ENCODE measurements at places on chromosomes 1 and 21.

GRCh38 chr1:195030793-195031192 is 1577.4 kb downstream of the KCNT2 start:
- DNase-seq, result no peak

GRCh38 chr1:178493301-178493741 is 3.4 kb downstream of the CLEC20A start:
- DNase-seq, result no peak

DNA sequence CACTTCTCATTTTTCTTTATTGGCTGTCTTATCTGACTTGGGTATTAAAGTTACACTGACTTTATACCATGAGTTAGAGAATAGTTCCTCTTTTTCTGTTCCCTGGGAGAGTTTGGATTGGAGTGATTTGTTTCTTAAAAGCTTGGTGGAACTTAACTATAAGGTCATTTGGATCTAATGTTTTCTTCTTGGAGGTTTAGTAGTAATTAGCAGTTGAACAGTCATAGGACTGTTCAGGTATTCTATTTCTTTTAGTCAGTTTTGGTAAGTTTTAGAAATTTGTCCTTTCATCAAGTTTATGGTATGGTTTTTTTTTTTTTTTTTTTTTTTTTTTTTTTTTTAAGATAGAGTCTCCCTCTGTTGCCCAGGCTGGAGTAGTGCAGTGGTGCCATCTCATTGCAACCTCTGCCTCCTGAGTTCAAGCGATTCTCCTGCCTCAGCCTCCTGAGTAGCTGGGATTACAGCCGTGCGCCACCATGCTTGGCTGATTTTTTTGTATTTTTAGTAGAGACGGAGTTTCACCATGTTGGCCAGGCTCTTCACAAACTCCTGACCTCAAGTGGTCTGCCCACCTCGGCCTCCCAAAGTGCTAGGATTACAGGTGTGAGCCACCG is 6.3 kb downstream of the TTC3 start:
- no peak for DNase-seq

DNA sequence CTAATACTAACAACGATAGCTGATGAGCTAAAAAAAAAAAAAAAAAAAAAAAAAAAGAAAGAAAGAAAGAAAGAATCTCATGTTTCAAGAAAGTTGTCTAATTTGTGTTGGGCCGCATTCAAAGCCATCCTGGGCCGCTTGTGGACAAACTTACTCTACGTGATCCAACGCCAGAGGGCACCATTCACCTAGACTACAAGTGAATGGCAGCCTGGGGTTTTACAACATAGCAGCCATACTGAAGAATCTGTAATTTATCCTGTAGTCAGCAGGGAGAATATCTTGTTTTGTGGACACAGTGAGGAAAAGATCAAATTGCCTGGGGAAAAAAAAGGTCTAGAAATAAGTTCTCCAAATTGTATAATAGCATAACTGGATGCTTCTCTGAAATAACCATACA is 47.0 kb downstream of the CYP2J2 start:
- peak; percentile 32 for DNase-seq

- peak; percentile 47 for DNase-seq
These were observed 45.3 kb upstream of the RGS1 start for GRCh38 chr1:192530254-192530653.

DNA sequence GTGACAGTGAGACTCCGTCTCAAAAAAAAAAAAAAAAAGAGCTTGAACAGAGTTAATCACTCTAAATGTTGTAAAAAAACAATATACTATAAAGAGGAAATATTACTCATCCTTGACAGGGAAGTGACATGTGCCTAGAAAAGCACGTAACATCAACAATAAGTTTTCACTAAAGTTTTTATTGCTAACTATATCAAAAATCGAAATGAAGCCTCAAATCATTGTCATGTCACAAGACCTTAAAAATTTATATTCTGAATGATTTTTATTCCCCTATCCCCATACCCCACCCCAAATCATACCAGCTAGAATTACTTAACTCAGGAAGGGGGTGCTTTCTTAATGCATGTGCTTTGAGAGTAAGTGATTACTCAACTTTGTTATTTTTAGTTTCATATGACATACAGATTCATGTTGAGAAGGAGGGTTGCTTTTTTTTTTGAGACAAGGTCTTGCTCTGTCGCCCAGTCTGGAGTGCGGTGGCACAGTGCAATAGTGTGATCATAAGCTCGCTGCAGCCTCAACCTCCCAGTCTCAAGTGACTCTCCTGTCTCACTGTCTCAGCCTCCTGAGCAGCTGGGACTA is 53.6 kb upstream of the MUTYH start:
- DNase-seq, result peak; percentile 48

DNA sequence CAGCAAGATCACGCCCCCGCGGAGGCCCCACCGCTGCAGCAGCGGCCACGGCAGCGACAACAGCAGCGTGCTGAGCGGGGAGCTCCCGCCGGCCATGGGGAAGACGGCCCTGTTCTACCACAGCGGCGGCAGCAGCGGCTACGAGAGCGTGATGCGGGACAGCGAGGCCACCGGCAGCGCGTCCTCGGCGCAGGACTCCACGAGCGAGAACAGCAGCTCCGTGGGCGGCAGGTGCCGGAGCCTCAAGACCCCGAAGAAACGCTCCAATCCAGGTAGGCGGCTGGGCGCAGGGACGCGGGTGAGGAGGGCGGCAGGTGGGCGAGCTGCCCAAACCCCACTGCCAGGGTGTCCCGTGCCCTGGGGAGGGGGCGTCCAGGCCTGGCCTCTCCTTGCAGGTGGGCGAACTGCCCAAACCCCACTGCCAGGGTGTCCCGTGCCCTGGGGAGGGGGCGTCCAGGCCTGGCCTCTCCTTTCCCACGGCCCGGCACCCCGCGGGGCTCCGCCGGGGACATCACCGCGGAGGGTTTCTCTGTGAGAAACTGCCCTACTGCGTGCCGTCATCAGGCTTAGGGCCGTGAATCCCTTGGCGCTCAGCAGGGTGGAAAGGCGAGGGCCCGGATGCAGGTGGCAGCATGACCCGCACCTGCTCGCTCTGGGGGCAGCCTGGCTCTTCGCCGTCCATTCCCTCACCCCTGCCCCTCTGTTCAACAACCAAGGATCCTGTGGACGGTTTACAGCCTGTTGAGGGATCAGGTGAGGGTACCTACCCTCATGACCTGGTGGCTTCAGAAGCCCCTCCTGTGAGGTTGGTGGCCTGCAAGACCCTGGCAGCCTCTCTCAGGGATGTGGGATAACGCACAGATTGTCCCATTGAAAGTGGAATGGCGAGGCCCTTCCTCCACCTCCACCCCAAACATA is 534.0 kb downstream of the KIF26B start:
- DNase-seq, result no peak

- DNase-seq, result peak; percentile 63
These were observed 126.5 kb downstream of the ADSS2 start for GRCh38 chr1:244325056-244325758.

DNA sequence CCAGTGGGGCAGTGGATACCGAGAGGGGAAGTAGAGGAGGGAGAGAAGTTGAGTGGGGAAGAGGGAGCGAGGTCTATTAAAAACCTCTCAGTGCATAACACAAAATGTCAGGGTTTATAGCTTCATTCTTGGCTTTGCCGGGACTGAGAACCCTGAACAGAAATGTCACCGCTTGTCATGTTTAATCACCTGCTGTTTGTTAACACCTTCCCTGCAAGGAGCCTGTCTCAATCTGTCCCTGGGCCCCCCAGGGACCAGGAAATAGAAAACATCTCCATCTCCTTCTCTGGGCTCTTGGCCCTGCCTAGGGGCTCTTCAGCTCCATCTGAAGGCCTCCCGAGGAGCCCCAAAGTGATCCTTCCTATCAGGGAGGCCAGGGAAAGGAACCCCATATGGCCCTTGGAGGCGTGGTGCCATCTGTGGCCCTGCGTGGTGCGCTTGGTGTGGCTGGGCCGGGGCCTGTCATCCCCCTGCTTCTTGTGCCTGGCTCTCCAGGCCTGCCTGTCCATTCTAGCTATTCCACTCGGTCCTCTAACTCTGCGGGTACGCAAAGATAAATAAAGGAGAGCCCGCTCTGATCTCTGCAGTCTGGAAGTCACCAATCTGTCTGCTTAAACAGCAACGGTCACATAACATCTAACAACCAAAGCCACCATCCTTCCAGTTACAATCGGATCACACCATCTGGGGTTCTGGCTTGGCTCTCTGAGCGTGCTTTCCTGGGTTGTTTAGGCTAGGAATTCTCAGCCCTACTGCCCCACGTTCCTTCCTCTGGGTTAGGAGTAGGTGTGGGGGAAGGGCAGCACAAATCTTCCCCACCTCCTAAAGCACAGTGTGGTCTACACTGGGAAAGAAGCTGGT is 113.8 kb downstream of the CASZ1 start:
- DNase-seq, result no peak

DNA sequence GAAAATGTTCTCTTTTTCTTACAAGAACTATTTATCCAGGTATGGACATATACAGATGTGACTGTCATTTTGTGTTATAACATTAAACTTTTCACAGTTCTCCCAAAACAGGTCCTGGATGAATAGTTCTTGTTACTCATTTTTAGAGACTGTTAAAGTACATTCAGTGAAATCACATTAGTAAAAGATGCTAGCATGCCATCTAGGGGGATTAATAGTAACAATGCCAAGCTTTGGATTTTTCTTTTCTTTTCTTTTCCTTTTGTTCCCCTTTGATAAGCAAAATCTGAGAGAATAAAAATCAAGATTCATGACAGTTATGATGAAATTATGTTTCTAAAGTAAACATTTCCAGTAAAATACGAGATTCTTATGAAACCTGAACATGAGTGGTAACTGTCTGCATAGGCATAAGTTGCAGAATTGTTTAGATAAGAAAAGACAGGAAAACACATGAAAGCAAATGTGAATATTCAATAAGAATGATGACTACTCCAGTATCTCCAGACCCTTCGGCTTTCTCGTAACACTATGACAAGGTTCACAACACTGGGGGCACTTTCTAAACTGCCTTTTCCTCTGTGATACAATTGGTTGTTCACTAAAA is 77.5 kb downstream of the TPR start:
- no peak for DNase-seq

GRCh38 chr1:209389258-209389657 is 194.3 kb upstream of the CAMK1G start:
- no peak for DNase-seq

- DNase-seq, result no peak
These were observed 483.3 kb upstream of the ADAMTS5 start for GRCh38 chr21:27450216-27450615.

DNA sequence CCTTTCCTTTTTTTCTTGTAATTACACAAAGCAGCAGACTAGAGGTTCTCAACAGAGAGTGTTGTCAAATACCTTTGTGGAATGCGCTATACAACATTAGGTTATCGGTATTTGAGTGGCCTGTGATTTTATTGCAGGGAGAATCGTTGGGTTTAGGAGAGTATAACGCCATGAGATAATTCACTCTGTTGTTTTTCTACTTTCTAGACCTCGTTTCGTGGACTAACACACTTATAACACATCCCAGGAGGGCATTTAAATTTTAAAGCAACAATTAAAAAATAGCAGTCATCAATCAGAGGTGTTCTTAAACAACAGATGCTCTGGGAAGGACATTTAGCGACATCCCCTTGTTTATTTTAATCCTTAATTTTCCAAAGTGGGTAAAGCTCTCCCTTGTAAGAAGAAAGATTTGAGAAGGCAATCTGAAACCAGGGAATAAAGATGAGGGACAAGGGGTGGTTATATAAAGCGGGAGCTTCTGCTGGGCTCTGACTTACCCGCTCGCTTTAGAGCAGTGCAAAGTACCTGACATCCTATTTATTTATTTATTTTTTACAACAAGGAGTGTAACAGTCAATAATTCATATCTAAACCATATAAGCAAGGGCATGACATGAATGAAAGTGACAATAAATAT is 4.9 kb downstream of the PBX1 start:
- DNase-seq, result no peak

GRCh38 chr1:93584261-93585003 is 97.2 kb downstream of the BCAR3 start:
- DNase-seq, result no peak

DNA sequence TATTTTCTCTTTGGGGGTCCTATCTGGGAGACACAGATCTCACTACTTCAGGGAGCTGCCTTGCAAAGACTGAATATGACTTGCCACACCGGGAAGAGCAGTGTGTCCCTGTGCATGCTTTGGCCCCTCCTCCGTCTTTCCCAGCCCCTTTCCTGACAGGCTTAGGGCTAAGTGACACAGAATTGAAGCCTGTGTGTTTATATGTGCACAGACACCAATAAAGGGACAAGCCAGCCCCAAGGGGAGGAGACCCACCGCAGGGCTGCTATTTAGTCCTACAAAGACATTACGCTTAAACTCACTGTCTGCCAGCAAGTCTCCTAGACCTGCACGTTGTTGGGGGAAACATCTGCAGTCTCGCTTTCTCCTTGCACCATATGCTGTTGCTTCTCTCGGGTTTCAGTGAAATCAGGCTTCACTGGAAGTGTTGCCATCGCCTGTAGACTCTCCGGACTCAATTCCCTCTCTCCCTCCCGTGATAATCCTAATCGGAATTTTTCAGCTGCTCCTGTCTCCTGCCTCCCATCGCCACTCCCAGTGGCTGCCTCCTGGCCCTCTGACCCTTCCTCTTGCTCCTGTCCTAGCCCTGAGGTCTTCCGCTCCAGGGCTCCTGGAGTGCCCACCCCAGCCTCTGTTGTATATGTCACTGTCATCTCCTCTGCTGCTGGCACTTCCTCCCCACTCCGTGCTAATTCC is 58.5 kb upstream of the LRRC53 start:
- no peak for DNase-seq

- no peak for DNase-seq
These were observed 108.2 kb downstream of the TGFBR3 start for GRCh38 chr1:91777630-91778300.

DNA sequence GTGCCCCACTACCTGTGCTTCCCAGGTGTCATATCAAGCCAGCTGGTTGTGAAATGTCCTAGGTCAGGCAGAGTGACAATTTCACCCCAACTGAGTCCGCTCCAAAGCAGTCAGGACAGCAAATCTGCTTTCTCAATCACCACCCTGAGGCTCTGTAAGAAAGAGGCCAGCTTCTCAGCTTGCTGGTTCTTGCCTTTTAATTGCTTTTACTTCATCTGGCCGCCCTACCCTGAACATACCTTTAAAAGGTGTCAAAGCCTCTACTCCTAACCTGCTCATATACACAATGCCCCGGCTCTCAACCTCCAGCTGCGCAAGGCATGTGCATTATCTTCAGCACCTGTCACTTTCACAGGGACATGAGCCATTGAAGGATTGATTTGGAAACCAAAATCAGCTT is 581.6 kb downstream of the NPHP4 start:
- DNase-seq, result no peak

- DNase-seq, result peak; percentile 14
These were observed 131.8 kb upstream of the NGF start for GRCh38 chr1:115469703-115470476.

- no peak for DNase-seq
These were observed at the start of gene TFF3 for GRCh38 chr21:42315296-42315891. Gene TFF3, minus strand, starts transcription at chr21:42315409. Its CDS starts 35 bp downstream, at chr21:42315374.

- DNase-seq, result no peak
These were observed 463.3 kb upstream of the BRINP3 start for GRCh38 chr1:190940951-190941350.

GRCh38 chr1:93434987-93435386 is 12.9 kb upstream of the FNBP1L start:
- no peak for DNase-seq

- DNase-seq, result no peak
These were observed 12.9 kb downstream of the LRRN2 start for GRCh38 chr1:204672482-204673121.

GRCh38 chr1:172383536-172383935 is 36.9 kb upstream of the C1orf105 start:
- DNase-seq, result no peak
